CD8-positive, alpha-beta T cell (primary cell): ENCODE measurements at places on chromosomes 12 and 14. TPM values are rescaled to one million over a fixed set of nuclear protein-coding genes. Genes with fewer than 3 reads are reported as not detected.

CKAP4 gene
- total RNA-seq: 19.7 TPM

- DNase-seq: no peak
Observed at GRCh38 chr12:113191227-113191626, 5.7 kb downstream of the RITA1 start.

ASPG gene
- not detected for total RNA-seq

- no peak for DNase-seq
Observed at GRCh38 chr14:88198446-88198845, 124.6 kb downstream of the KCNK10 start.

DNA sequence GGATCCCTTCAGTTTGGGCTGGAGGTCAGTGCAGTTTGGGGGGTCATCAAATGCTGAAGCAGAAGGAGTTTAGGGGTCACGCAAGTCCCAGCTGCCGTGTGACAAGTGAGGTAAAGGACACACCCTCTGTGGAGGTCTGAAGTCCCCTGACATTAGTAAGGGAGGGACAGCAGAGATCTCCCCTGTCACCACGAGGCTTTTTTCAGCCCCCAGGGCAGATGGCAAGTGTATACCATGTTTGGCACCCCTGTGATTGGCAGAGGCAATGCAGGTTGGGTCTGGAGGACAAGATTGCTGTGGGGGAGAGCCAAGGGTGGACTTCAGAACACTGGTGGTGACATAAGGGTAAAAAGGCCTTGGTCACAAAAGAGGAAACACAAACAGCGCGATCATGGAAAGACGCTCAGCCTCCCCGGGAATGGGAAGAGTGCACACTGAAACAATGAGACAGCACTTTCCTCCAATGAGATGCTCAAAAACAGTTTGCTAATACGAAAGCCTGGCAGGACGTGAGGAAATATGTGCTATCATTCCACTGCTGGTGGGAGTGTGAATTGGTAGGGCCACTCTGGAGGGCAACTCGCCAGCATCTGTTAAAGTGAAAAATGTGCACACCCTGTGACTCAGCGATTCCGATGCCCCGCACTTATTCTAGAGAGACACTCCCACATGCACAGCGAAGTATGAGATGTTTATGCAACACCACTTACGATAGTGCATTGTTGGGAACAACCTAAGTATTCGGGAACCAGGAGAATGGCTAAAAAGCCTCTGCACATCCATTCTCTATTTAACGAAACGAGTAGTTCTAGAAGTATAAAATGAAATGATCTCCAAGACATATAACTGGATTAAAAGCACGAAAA, 14.4 kb upstream of the CD27 start:
- no peak for DNase-seq

- DNase-seq: no peak
Observed at GRCh38 chr12:6226679-6227051, 26.5 kb downstream of the CD9 start.

BICD1 gene
- total RNA-seq: 7.0 TPM

DNA sequence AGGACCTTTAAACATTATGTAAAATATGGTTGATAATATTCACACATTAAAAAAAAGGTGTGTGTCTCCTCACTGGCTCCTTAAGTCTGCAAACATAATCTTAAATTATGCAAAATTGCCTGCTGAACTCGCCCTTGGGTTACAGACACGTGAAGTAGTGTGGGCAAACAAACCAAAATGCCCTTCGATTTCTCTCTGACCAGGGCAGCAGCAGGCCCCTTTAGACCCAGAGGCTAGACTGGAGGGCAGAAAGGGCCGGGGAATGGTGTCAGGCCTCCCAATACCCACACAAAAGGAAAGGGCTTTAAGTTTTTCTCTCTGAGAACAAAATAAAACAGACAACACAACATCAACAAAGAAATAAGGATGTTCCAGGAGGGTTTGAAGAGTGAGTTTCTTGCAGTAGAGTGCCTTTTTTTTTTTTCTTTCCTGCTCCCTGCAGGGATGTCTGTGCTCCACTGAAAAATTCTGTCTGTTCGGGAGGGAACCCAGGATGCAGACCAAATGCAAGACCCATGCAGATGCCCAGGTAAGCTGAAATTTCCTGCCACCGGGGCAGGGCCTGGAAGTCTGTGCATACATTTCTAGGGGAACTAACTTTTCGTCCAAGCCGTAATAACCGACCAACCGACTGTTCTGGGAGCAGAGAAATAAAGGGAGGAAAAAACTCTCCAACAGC, 1.7 kb downstream of the TBX3 start:
- no peak for DNase-seq

- DNase-seq: no peak
Observed at GRCh38 chr12:19299765-19300164, 139.5 kb upstream of the AEBP2 start.

DNA sequence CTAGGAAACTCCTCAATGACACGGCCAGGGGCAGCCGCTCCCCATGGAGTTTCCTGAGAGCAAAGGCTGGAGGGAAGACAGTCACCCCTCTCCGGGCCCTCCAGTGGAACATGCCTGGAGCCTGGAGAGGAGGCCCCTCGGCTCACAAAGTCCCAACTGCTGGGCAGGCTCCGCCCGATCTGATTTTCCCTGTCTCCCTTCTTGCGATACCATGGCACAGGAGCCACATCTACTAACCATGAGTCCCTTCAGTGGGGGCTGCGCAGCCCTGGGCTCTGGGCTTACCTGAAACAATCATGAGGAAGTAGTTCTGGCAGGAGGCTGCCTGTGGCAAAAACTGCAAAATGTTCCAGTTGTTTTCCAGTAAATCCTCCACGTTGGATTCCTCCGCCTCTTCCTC, 15.3 kb downstream of the P2RX2 start:
- DNase-seq: no peak

GLS2 gene
- 1.5 TPM for total RNA-seq
